ENCODE measurements at places on chromosomes 6 and 20. TPM values are rescaled to one million over a fixed set of nuclear protein-coding genes. Genes with fewer than 3 reads are reported as not detected.

Gene DDO
- not detected for total RNA-seq

Gene AVP
- total RNA-seq: not detected

Gene CCN6
- not detected for total RNA-seq

Gene LRFN2
- 0.13 TPM for total RNA-seq

Gene TNFRSF6B
- 0.86 TPM for total RNA-seq

Gene GLP1R
- 0.85 TPM for total RNA-seq

Gene DDX27
- total RNA-seq: 50.3 TPM

Gene HLA-DMA
- total RNA-seq: 7.5 TPM

Gene MYH7B
- 0.42 TPM for total RNA-seq

Gene MAP1LC3A
- total RNA-seq: 25.9 TPM

Gene ZSCAN23
- 4.1 TPM for total RNA-seq

Gene CST7
- not detected for total RNA-seq

Gene VWA7
- total RNA-seq: 2.5 TPM

Gene HECA
- 5.0 TPM for total RNA-seq

Gene HFE
- 0.98 TPM for total RNA-seq

DNA sequence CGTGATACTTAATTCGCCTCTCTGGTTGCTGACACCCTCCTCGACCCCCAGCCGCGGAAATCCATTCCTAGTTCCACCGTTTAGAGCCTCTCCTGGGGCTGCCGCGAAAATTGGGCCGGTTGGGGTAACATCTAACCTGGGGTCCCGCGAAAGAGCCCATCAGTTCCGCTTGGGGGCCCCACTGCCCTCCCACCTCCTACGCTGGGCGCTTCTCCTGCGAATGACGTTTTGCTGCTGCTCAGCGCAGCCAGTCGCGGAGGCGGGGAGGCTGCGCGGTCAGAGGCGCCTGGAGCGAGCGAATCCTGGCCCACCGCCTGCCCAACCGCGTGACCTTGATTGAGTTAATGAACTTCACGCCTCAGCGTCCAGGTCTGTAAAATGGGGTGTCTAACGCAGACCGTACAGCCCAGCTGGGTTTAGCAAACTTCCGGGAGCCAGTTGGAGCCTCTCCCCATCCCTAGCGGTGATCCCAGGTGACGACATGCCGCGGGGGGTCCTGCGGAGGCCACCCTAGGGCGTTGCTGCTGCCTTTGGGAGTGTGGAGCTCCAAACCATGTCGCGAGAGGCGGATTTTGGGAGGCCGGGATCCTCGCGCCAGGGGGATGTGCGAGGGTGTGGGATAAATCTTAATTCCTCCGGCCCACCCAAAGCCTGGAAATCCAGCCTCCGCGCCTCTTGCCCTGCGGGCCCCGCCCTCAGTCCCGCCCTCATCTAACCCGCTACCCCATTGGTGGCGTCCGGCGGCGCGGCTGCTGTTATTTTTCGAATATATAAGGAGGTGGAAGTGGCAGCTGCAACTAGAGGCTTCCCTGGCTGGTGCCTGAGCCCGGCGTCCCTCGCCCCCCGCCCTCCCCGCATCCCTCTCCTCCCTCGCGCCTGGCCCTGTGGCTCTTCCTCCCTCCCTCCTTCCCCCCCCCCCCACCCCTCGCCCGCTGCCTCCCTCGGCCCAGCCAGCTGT, at the start of gene CDC25B:
Gene CDC25B, plus strand, starts transcription at position 800 of the 958 bp plus-strand sequence. CDS start 222 bp downstream, outside the sequence.
- peak; percentile 92 for DNase-seq

DNA sequence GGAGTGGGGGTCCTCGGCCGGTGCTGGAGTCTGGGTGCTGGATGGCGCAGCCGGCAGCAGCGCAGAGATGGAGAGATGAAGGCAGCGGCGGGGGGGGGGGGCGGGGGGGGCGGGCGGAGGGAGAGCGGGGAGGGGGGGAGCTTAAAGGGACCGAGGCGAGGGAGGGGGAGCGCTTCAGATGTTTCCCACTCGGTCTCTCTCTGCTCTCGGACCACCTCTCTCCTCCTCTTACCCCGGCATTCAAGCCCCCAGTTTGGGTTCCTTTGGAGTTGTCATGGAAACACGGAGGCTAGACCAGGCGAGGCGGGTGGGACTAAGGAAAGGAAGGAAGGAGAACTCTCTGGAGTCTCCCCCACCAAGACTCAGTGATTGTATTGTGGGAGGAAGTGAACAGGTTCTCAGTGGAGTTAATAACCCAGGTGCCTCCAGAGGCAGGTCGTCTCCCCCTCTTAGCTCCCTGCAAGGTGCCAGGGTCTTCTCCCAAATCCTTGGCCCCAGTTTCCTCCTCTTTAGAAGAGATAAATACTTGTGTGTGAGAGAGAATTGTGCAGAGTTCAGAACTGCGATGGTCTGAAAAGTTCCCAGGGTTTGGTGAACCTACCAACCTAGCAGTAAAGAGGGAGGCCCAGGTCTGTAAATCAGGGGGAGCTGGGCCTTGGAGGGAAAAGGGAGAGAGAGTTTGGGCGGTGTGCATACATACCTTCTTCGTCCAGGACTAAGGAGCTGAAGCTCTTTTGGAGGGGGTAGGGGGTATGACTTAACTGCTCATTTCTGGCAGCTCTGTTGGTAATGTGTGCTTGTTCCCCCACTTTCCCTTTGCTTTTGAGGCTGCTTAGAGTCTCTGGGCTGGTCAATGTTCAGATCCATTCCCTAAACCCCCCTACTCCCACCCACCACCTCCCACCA, at the start of gene PRRT1:
Gene PRRT1, minus strand, starts transcription at position 77 of the 906 bp plus-strand sequence. CDS start 112 bp downstream, outside the sequence.
- no peak for DNase-seq

DNA sequence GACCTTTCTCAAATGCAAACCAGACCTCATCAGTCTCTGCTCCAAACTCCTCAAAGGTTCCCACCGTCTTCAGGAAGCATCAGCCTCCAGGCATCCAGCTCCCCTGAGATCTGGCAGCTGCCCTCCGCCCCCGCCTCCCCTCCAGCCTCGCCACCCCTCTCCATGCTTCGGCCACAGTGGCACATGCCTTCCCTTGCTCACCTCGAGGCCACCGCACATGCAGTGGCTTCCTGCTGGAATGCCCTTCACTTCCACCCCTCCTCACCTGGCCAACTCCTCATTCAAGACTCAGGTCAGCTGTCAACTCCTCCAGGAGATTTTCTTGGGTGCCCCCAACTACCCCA, 13.4 kb downstream of the KIAA1755 start:
- DNase-seq: no peak

DNA sequence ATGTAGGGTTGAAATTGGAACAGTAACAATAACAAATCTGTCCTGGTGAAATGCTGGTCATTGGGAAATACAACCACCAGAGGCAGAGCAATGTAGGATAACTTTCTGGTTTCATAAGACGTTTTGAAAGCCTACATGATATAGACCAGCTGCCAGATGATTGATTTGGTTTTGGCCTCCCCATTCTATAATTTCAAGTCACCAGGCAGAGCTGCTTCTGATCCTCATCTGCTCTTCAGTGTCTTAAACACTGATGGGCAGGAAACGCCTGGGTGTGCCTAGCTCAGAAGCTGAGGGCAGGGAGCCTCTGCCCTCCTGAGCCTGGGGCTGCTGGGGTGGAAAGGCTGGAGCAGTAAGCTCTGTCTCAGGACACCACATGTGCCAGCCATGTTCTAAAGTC, 24.5 kb downstream of the DHX35 start:
- no peak for DNase-seq

GRCh38 chr20:53982624-53983023, 87.8 kb downstream of the BCAS1 start:
- no peak for DNase-seq

DNA sequence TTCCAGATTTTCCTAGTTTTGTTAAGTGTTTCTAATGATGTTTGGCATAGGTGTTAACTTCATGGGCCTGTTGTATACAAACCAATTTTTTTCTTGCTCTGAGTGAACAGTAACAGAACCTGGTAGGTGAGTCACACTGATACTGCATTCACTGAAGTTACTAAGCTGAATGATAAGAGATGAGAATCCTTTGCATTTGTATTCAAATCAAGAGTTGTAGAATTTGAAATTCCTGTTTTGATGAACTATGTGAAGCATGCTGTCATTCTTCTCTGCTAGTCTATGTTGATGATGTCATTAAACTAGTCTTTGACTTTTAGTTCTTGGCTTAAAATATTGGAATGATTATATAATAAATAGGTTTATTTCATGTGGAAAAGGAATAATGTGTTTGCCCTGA, 37.9 kb downstream of the PTPRA start:
- no peak for DNase-seq

DNA sequence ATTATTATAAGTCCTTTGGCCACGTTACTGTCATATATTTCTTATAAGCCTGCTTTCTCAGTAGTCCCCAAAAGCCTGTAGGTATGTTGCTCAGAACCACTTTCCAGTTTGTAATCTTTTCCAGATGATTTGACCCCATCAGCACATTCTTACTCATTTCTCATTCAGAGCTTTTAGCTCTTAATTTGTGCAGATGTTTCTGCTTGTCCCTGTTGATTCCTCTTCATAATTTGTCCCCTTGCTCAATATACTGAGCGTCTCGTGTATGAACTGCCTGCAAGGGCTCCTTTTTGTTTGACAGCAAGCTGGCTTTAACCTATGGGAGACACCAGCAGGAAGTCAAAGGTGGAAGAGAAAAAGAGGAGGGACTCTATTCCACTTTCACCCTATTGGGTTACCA, 733.8 kb upstream of the GJE1 start:
- no peak for DNase-seq

DNA sequence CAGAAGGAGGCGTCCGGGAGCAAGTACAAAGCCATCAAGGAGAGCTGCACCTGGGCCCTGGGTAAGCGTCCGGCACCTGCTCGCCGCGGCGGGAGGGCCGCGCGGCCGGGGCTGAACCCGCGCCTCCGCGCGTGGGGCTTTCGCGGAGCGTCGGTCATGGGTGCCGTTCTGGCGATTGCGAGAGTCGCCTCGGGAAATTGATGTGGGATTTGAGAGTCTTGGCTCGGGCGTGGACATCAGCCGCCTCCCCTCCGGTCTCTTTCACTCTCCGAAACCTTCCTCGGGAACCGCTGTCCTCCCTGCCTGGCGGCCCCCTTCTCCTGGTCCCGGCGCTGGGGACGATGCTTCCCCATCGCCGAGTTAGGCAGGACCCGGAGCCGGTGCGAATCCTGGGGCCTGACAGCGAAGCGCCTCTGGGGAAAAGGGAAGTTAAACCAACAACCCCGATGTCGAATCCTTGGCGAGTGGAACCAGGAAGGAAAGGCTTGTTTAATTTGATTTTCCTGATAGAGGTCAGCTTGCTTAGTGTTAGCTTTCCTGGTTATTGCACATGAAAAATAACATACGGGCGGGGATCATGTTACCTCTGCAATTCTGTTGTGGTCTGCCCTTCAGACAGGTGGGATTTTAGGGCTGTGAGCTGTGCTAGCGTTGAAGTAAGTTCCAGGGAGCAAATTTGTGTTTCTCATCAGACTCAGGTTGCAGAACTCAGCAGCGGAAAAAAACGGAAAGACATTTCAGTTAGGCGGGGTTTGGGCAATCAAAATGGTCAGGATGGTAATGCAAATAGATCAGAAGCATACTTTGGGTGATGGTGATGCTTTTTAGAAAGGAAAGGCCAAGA, 594 bp downstream of the ARFGEF3 start:
- peak; percentile 40 for DNase-seq

DNA sequence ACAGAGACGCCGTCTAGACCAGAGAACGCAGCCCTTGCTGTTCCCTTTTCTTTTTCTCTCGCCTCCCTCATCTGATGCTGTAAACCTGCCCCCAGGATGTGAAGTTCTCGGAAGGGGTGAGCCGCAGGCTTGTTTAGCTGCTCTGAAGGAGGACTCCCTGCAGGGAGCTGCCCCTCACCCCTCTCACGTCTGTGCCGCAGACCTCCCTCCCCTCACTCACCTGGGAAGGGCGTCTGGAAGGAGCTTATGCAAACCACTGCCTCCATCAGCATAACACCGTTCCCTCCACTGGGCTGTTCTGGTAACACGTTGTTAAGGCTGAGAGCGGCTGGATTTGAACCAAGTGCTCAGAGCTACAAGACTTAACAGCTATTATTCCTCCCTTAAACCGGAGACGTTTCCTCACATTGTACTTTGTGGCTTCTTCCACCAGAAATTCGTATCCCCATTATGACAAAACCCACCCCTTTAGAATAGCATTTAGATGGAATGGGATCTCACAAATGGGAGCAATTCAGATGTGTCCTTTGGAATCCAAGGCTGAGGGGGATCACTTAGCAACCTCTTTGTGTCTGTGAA, 99.8 kb downstream of the SMOC2 start:
- peak; percentile 83 for DNase-seq

DNA sequence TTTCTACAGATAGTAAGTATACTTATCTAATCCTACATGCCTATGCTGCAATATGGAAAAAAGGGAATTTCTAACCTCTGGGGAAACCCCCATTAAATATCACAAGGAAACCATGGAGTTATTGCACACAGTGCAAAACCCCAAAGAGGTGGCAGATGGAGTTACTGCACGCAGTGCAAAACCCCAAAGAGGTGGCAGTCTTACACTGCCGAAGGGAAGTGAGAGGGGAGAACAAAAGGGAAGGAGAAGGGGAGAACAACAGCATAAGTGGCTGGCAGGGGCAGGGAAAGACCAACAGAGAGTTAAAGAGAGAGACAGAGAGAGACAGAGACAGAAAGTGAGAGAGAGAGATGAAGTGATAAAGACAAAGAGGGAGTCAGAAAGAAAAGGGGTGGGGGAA, 43.8 kb upstream of the EIF2S2 start:
- no peak for DNase-seq

- DNase-seq: no peak
Measured at GRCh38 chr6:148928811-148929210, 182.0 kb downstream of the UST start.

GRCh38 chr6:111952821-111953540, 79.7 kb upstream of the FYN start:
- DNase-seq: no peak

DNA sequence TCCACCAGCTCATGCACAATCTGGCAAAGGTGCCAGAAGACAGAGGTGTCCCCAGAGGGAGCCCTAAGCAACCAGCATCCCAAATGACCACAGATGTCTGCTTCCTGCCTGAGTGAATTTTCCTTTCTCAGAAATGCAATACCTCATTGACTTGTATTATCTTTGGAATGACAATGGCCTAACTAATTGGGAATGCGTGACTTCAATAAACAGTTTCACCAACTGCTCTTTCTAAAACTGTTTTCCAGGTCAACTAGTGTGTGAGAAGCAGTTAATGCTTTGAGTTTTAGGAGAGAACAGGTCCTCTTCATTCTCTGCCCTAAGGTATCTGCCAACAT, 108.9 kb upstream of the SNX9 start:
- DNase-seq: no peak

DNA sequence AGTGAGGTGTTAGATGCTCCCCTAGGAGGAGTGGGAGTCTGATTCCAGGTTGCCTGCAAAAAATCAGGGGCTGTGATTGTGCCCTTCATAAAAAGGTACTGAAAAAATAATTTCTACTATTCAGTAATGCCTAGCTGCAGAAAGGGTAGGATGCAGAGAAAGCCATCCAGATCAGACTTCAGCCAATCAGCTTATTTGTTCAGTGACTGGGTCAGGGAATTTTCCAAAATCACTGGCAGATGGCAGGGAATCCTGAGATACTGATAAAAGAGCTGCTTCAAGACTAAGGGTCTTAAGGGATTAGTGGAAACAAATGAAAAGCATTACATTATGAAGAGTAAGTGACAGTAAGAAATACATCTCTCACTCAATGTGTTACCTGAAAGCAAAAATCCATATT, 42.8 kb upstream of the MTRF1L start:
- no peak for DNase-seq

DNA sequence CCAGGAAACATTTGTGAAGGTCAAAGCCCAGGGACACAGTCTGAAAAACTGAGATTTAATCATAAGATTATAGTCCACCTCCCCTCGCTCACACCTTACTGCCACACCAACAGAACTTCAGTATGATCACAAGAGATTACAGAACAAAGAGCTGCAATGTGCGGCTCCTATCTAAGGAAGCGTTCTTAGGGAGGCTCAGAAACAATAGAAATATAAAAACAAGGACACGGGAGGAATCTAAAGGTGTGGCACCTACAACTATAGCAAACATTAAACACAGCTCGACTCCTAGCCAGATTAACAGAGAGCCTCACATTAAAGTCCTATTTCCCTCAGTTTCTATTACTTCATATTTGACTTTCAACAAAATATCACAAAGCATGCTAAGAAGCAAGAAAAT, 40.4 kb upstream of the THEMIS start:
- DNase-seq: no peak

Measured in H9 (cell line).